Cerebellar nuclear complex (tissue), 1 donor: ENCODE measurements at places on chromosomes 5 and 9.

GRCh38 chr5:135393229-135393628 is 5.8 kb downstream of the MACROH2A1 start:
- no peak for DNase-seq

DNA sequence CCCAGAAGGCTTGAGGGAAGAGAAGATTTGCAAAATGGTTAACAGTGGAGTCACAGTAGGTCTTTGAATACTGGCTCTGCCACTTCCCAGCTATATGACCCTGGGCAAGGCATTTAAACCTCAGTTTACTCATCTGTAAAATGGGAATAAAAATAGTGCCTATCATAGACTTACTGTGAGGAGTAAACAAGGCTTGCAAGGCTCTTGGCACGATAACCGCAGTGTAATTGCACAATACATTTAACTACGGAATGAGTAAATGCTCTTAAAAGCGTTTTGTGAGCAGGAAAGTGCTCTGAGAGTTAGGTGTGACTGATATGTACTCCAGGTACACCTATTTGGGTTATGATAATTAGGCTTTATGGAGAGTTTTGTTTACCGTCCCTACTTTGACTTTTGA is 8.4 kb downstream of the SLC36A3 start:
- no peak for DNase-seq

DNA sequence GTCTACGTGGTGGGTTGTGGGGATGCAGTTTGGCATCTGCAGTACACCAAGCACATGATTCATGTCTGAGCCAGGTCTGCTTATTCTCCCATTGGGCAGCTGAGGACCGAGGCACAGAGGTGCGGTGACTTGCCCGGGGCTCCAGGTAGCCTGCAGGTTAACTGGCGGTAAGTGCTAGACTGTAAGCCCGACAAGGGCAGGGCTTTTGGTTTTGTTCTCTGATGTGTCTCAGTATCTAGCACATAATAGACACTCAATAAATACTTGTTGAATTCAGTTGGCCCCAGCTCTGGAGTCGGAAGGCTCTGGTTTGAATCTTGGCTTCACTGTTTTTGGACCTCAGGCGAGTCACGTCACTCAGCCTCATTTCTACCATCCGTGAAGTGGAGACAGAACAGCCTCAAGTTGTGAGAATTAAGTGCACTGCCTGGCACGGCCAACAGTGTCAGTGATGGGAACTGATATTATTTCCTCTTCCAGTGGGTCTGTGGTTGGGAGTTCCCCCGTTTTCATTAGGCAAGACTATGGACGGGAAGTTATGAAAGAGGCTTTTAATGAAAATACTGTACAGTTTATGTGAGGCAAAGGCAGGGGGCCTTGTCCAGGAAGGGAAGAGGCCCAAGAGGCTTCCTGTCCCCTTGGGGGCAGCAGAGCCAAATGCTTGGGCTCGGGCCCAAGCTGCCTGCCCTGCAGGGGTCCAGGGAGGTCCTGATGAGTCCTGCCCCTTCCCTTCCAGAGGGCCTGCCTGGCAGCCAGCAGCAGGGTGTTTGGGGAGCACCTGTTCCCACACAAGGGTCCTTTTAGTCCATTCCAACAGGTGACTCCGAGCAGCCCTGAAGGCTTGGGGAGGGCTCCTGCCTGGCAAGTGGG is 3.3 kb downstream of the PRELID1 start:
- DNase-seq: no peak

DNA sequence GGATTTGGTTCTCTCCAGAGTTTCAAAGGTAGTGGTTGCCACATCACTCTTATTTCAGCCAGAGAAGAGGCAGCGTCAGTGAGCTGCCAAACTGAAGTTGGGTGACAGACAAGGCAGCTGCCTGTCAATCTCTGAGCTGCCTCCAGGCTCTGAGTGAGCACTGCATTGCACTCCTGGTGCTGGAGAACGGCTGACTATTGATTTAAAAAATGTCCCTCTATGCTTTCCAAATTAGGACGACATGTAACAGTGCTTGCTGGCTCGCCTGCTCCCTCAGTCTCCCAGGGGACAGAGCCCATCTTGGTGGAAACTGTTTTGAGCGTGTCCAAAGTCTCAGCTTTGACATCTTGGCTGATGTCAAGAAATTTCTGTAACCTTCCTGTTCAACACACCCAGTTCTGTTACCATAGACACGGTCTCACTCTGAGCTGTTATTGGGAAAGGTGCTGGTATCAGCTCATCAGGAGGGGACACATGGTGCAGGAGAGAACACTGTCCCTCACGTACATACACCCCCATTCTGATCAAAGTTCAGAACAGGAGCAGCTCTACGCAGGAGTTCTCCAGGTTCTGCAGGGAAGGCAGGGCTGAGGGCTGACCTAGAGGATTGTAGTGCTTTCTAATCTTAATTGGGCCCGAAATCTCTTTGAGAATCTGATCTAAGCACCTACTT is 15.7 kb downstream of the PCDH12 start:
- DNase-seq: no peak

DNA sequence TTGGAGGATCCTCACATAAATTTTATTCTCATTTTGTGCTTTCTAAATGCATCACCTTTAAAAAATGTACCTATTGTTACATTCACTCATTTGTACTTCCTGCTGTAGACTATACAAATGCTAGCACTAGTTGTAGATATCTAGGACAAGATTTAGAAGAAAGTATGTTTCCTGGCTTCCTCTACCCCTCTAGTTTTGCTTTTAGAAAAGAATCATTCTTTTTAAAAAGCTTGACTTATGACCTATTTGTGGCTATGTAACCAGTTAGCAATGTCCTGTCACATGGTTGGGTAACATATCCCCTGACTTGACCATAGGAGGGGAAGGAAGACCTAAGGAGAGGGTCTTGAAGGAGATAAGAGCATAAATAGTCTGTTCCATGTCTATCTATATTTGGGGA is 13.3 kb downstream of the CAMK4 start:
- DNase-seq: no peak

GRCh38 chr5:168773226-168773625 is 194.1 kb upstream of the PANK3 start:
- DNase-seq: no peak

GRCh38 chr9:35745569-35745968 is 3.5 kb downstream of the GBA2 start:
- DNase-seq: no peak

- no peak for DNase-seq
Measured at GRCh38 chr5:51544031-51544785, 161.0 kb downstream of the ISL1 start.

GRCh38 chr9:29211580-29212396 is 1638.5 kb upstream of the C9orf72 start:
- DNase-seq: no peak

DNA sequence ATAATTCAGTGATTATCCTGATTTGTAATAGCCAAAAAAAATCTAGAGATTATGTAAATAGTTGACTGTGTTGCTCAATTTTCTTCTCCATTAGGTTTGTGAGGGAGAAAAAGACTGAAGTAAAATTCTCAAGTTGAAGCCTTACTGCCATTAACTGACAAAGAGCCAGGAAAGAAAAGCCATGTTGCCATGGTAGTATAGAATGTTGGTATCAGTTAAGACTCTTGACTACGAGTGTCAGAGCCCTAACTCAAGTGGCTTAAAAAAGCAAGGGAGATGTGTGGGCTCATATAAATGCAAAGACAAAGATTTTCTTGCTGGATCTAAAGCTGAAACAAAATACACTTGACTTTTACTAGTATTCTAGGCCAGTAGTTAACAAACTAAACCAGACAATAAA is 571.7 kb downstream of the KCTD16 start:
- no peak for DNase-seq

DNA sequence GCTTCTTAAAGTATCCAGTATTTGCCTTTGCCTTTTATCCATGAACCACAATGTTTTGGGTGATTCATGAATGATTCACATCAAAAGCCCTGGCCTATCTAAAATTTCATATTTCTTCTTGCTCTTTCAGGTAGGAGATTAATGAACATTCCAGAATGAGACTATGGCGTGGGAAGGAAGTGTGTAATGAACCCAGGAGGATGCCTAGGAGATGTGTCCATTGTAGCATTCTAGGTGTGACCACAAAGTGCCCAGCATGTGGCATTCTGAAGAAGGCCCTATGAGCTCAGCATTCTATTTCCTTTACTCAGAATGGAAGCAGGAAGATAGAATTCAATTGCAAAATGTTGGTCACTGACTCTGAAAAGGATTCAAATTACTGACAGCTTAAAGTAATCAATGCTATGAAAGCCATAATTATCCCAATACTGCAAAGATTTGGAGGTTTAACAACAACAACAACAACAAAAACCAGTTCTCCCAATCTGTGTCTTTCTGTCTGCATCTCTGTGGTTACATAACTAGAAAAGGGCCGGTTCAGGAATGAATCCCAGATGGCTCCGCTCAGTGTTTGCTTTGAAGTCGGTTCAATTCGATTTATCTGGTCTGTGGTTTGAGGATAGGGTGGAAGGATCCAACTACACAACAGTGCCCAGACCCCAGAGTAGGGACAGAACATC is 126.7 kb downstream of the FOXD1 start:
- no peak for DNase-seq

DNA sequence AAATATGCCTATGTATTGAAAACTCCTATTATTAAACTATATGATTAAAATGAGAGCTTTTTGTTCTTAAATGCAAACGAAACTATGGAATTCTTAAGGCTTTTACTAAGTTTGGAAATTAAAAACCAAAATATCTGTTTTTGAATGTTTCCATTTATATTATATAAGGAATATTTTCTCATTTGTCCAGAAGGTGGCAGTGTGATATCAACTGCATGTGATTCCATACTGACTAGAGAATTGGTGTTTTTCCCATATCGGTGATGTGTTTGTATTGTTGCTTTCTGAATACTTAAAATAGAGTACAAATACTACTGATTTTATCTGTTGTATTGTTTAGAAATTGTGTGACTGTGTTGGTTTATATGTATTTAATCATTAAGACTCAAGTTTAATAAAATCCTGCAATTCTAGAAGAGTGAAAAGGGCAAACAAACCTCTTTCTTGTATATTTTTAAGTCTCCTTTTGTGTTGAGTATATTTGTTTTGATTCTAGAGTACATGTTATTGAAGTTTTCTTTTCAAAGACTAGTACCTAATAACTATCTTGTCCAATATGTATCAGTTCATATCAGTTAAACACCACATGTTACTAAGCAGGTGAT is 320.8 kb downstream of the CCDC171 start:
- no peak for DNase-seq

- no peak for DNase-seq
Measured at GRCh38 chr5:51433052-51433710, 49.9 kb downstream of the ISL1 start.

GRCh38 chr9:69527454-69527853 is 144.7 kb downstream of the APBA1 start:
- DNase-seq: no peak

DNA sequence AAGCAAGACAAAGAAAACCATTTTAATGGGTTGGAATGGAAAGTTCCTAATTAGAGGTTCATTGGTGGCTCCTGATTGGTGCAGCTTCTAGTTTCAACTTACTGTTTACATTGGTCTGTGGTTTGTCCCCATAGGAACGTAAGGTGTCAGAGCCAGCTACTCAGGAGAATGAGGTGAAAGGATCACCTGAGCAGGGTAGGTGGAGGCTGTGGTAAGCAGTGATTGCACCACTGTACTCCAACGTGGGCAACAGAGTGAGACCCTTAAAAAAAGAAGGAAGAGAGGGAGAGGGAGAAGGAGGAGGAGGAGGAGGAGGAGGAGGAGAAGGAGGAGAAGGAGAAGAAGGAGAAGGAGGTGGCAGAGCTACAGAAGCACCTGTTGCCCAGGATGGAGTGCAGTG is 30.4 kb downstream of the KCNIP1 start:
- no peak for DNase-seq

DNA sequence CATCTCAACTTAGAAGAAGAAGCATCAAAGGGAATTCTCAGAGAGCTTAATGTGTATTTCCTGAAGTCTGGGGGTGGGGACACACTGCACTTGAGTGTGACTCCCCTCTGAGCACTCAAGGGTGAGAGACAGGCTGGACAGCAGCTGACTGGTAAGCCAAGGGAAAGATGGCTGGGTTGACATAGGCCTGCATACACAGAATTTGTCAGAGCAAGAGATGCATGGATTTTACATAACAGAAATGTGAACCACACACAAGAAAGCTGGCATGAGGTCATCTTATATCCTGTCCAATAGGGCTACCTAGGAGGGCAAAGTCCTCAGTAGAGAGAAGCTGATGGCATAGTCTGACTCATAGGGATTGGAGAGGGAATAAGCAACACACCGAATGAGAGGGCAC is 114.3 kb upstream of the EPB41L4A start:
- no peak for DNase-seq

- DNase-seq: no peak
Measured at GRCh38 chr5:150753863-150754262, 5.0 kb downstream of the DCTN4 start.

- DNase-seq: no peak
Measured at GRCh38 chr5:1098986-1099597, 12.8 kb downstream of the SLC12A7 start.
